Activated CD4-positive, alpha-beta T cell treated with anti-CD3 and anti-CD28 coated beads, Interleukin-2, amount 10 ng/mL, durations not matched to agents 7 days and 5 days (primary cell): ENCODE measurements at places on chromosomes 2 and 18. TPM values are rescaled to one million over a fixed set of nuclear protein-coding genes. Genes with fewer than 3 reads are reported as not detected.
A peak's percentile ranks its signal among the peaks of the same experiment; 100 is the strongest.

The ATP8B1 gene
- not detected for total RNA-seq

DNA sequence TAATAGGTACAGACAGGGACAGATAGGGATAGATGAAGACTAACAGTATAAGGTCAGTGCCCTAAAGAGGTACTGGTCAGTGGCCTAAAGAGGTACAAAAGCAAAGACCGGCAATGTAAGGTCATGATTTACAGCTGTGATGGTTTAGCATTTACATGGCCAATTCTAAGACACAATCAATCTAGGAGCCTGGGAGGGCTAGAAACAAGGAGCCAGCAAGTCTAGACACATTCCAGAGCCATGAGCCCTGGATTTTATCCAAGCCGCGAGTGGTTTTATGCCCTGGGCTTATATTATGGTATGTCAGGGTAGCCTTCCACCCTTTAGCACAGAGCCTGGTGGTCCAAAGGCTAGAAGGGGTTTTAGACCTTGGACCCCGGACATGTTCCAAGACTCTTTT is 124.2 kb downstream of the CBLN2 start:
- DNase-seq: no peak
- H3K27me3 ChIP-seq: no peaks in the 10 kb centered on the region
- H3K27ac ChIP-seq: no peak overlapping the region
- H3K4me1 ChIP-seq: no peaks in the 10 kb centered on the region
- no peak overlapping the region for H3K4me3 ChIP-seq

DNA sequence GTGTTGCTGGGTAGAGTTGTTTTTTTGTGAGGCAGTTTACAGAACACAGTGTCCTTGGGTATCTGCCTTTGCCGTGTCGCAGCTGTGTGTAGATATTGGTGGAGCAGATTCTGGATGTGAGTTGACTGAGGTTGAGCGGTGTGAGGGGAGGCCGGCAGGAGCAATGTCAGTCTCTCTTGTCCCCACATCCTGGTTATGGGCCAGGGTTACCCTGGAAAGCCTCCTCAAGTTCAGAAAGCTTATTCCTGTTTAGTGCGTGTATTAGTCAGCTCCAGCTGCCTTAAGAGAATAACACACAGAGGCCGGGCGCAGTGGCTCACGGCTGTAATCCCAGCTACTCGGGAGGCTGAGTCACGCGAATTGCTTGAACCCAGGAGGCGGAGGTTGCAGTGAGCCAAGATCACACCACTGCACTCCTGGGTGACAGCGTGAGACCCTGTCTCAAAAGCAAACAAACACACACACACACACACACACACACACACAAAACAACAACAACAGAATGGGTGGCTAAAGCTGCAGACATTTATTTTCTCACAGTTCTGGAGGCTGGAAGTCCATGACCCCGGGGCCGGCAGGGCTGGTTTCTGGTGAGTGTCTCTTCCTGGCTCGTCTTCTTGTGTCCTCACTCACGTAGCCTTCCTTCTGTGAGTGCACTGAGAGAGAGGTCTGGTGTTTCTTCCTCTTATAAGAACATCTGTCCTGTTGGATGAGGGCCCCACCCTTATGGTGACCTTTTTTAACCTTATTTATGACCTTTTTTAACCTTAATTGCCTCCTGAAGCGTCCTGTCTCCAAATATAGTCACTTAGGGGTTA is 5.1 kb downstream of the NCK2 start:
- H3K4me3 ChIP-seq: peak overlapping the region; percentile 51
- no peak for DNase-seq
- H3K36me3 ChIP-seq: peaks cover 86% of the 10 kb centered on the region
- no peaks in the 10 kb centered on the region for H3K27me3 ChIP-seq
- H3K27ac ChIP-seq: peak overlapping the region; percentile 95
- peaks cover 78% of the 10 kb centered on the region for H3K4me1 ChIP-seq

The HOXD3 gene
- not detected for total RNA-seq

- DNase-seq: peak; percentile 79
- H3K4me3 ChIP-seq: peak overlapping the region; percentile 76
- H3K4me1 ChIP-seq: peaks cover 46% of the 10 kb centered on the region
- H3K27ac ChIP-seq: peak overlapping the region; percentile 89
- peaks cover 56% of the 10 kb centered on the region for H3K36me3 ChIP-seq
These were observed 378 bp upstream of the IAH1 start for GRCh38 chr2:9473985-9474360.
